ENCODE measurements at places on chromosomes 3 and 15.
A peak's percentile ranks its signal among the peaks of the same experiment; 100 is the strongest.

GRCh38 chr3:128794770-128795649 lies 69.0 kb downstream of the RAB7A start:
- DNase-seq: no peak

- DNase-seq: no peak
Measured at GRCh38 chr3:129112308-129113052, 9.1 kb downstream of the RAB43 start.

DNA sequence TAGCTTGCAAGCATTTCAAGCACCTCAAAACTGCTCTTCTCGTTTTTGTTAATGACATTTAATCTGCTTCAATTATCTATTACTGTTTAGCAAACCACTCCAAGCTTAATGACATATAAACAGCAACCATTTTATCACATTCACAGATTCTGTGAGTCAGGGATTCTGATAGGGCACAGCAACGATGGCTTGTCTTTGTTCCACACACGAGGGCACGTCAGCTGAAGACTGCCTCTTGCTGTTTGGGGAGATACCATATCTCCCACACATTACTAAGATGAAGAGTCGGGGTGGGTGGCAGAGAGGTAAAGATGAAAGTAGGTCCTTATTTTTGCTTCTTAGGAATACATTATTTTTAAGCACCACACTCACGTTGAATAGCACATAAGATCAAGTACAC lies 19.3 kb downstream of the CPOX start:
- DNase-seq: no peak

DNA sequence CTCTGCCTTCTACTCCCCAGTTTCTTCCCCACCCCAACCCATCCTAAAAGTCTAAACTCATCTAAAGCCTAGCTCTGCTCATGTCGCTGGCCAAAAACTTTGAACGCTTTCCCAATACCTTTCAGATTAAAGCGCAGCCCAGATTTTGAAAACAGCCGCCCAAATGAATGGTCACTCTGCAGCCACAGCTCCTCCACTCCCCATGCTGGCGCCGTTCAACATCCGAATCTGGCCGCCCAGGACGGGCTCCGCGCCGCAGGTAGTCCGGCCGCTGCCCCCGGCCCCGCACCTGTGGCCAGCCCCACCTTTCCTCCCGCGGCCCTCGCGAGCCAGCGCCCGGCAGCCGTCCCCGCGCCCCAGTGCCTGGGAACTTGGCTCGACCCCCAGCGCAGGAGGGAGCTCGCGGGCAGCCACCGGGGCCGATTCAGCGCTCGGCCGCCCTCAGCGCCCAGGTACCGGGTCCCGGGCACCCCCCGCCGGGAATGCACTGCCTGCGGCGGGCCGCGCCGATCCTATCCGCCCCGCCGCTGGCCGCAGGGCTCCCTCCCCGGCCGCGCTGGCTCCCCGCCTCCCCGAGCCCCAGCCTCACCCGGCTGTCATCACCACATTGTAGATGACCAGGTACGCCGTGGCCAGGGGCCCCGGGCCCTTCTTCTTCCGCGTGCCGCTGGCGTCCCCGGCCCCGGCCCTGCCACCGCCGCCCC lies 417 bp downstream of the HACD2 start:
- DNase-seq: no peak

DNA sequence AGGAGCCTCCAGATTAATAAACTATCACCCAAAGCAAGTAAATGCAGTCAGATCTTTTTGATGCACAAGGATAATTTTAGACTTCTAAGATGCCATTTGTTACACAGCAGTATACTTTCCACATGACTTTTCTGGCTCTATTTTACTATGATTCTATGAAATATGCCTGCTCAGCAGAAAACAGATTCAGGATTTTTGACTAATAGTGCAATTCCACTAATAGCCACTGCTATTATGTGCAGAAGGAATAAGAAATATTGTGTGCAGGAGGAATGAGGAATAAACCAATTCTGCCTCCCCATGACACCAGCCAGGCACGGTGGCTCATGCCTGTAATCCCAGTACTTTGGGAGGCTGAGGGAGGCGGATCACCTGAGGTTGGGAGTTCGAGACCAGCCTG lies 11.5 kb upstream of the SPPL2A start:
- DNase-seq: no peak

DNA sequence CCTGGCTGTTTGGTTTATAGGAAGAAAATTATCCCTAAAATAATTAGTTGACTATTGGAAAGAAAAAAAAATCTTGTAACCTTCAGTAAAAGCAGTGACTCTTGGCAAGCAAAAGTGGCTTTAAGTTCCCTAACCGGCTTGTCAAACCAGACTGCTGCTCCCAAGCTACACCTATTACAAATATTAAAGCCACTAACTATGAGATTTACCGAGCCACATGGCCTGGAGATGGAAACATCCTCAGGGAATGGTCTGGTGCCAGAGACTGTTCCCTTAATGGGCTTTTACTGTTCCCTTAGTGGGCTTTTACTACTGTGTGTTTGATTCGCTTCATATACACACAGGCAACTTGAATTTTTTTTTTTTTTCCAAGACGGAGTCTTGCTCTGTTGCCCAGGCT lies 35.9 kb upstream of the ZNF774 start:
- no peak for DNase-seq

GRCh38 chr3:97895216-97895615 lies 73.4 kb downstream of the CRYBG3 start:
- DNase-seq: no peak

GRCh38 chr3:146739203-146739671 lies 134.1 kb upstream of the PLSCR5 start:
- no peak for DNase-seq

DNA sequence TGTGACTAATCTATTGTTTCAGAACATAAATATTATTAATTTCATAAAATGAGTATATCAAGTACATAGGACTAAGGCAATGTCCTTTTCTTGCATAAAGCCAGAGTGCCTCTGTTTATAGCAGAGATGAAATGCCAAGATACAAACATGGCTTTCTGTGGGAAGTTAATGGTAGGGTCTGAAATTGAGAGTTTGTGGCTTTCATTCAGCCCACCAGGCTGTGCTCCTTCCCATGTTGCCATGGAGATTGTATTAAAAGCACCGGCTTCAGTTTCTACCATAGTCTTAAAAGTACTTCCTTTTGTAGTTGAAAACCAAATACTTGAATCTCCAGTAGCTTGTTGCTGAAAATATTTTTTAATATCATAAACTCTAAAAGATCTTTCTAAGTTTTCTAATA lies 114.0 kb downstream of the LRRC28 start:
- no peak for DNase-seq

- no peak for DNase-seq
Measured at GRCh38 chr3:23968463-23969184, 23.5 kb downstream of the NR1D2 start.

- no peak for DNase-seq
Measured at GRCh38 chr3:191085091-191085490, 114.0 kb upstream of the OSTN start.

GRCh38 chr3:67940210-67940952 lies 286.0 kb upstream of the SUCLG2 start:
- no peak for DNase-seq

GRCh38 chr3:47617086-47618010 lies 38.7 kb upstream of the CSPG5 start:
- DNase-seq: peak; percentile 11

DNA sequence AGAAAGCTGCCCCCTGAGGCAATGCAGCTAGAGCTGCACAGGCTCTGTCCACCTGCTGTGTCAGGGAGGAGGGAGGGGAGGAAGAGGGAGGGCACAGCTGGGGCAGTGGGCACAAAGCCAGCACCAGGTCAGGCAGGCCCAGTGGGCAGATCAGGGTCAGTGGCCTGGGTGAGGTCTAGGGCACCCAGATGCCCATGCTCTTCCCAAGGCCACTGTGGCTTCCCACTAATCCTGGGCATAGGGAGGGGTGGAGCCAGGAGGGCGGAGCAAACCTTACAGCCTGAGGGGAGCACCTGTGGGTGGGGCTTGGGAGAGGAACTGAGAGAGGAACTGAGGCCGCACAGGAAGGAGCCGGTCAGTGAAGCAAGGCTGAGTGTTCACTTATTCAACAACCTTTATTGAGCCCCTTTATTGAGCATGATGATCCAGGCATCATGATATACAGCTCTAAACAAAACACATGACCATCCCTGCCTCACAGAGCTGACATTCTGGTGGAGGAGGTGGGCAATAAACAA lies 55.0 kb downstream of the RHCG start:
- DNase-seq: no peak
